NCI-H146 (cell line): ENCODE measurements at places on chromosomes 6 and 20.

- DNase-seq, result no peak
Observed at GRCh38 chr20:58018590-58018989, 209.9 kb downstream of the ANKRD60 start.

DNA sequence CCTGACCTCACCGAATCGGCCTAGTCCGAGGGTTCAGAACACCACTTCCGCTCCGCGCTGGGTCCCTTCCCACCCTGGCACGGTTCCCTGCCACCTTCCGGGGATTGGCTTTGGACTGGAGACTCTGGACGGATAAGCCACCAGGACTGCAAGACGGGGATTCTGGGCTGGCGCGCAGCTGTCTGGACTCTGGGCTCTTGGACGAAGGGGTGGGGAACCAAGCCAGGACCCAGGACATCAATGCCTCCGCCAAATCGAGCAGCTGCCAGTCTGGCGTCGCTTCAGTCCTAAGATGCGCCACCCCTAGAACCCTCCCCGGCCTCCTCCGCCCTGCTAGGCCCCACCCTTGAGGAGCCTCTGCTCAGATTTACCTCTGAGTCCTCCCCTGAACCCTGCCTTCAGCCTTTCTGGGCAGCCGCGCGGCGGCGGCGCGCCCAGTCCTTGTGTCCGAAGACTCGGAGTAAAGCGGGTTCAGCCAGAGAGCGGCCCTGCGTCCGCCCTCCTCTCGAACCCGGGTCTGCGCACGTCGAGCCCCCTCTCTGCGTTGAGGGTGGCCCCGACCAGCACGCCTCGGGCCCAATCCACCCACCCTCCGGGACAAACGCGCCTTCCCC, 1.2 kb downstream of the KCNK17 start:
- peak; percentile 82 for DNase-seq

- DNase-seq, result no peak
Observed at GRCh38 chr6:84772428-84773132, 8.2 kb upstream of the TBX18 start.

DNA sequence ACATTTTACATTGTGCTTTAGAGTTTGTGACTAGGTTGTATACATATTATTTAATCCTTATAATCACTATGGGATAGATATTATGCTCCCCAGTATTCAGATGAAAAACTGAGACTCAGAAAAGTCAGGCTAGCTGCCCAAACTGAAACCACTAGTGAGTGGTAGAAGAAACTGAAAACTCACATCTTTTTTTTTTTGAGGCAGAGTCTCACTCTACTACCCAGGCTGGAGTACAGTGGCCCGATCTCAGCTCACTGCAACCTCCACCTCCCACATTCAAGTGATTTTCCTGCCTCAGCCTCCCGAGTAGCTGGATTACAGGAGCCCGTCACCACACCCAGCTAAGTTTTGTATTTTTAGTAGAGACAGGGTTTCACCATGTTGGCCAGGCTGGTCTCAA, 22.2 kb downstream of the RNF24 start:
- DNase-seq, result no peak

DNA sequence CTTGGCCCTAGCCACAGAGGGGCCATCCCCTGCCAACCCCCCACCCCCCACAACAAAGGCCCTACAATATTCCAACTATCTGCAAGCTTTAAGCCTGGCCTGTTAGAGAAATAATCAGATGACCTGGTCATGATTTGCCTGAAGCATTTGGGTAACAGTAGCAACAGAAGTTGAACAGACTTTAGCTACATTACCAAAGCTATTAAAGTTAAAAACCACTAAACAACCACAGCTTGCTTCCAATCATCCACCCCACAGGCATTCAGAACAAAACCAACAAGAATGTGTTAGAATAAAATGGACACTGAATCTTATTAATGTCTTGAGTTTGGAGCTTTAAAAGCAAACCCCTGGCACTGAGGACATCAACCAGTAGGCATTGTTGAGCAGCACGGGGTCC, 250.9 kb downstream of the LRFN2 start:
- no peak for DNase-seq

DNA sequence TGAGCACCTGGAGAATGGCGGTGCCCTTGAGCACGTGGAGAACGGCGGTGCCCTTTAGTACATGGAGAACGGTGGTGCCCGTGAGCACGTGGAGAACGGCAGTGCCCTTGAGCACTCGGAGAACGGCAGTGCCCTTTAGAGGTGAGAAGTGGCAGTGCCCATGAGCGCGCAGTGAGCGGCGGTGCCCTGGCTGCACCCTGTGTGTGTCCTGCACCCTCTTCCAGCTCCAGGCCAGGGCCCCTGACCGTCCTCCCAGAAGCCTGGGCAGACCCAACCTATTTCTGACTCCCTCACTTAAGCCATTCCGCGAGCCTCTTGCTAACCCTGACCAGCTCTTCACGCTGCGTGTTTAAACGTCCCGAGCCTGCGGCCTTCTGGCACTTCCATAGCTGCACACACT, 151.3 kb downstream of the DLL1 start:
- DNase-seq, result no peak

DNA sequence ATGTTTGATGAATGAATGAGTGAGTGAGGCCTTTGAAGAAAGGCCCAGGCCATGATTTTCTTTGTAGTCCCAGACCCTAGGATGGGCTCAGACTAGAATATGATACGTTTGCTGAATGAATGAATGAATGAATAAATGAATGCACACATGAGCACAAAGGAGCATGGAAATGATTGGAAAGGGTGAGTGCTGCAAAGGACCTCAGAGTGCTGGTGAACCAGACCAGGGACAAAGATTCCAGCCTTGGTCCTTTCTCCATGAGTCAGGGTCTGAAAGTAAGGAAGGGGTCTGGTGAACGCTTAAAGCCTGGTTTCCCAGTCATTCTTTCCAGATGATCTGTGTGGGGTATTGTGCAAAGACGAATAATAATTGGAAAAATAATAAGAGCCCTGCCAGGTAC, 40.0 kb upstream of the MRPS18A start:
- DNase-seq, result no peak
